Activated naive CD4-positive, alpha-beta T cell treated with anti-CD3 and anti-CD28 coated beads for 36 hours (primary cell): ENCODE measurements at places on chromosomes 3 and 15.

GRCh38 chr3:157064402-157064801 is 95.5 kb downstream of the CCNL1 start:
- no peaks in the 10 kb centered on the region for H3K27me3 ChIP-seq
- no peaks in the 10 kb centered on the region for H3K36me3 ChIP-seq
- no peak overlapping the region for H3K4me3 ChIP-seq
- H3K27ac ChIP-seq = no peak overlapping the region

- peak overlapping the region; percentile 100 for H3K4me3 ChIP-seq
- H3K27ac ChIP-seq = peak overlapping the region; percentile 96
- peaks cover 4% of the 10 kb centered on the region for H3K36me3 ChIP-seq
- H3K27me3 ChIP-seq = no peaks in the 10 kb centered on the region
- H3K4me1 ChIP-seq = peaks cover 39% of the 10 kb centered on the region
These were observed 768 bp downstream of the AAGAB start for GRCh38 chr15:67253549-67254237.

DNA sequence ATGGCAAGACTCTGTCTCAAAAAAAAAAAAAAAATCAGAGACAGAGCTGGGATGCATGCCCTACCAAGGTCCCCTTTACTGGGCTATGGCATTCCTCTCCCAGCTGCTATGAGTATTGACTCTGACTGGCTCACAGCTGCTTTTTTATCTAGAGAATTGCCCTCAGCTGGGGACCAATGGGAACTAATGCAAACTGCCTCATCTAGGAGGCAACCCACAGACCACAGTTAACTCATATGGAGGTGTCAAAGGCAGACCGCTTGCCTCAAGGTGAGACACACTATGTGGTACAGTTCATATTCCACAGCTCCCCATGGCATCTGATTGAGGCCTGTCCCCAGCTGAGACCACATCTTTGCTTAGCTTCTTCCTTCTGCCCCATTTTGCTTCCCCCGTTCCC is 183.5 kb upstream of the EOMES start:
- H3K27ac ChIP-seq = no peak overlapping the region
- peaks cover 22% of the 10 kb centered on the region for H3K4me1 ChIP-seq
- H3K4me3 ChIP-seq = no peak overlapping the region
- no peaks in the 10 kb centered on the region for H3K27me3 ChIP-seq
- H3K36me3 ChIP-seq = no peaks in the 10 kb centered on the region

GRCh38 chr3:128400671-128401070 is 66.0 kb downstream of the DNAJB8 start:
- no peaks in the 10 kb centered on the region for H3K27me3 ChIP-seq
- H3K27ac ChIP-seq = no peak overlapping the region
- DNase-seq = no peak

- H3K4me3 ChIP-seq = no peak overlapping the region
- H3K27me3 ChIP-seq = peaks cover 12% of the 10 kb centered on the region
- no peaks in the 10 kb centered on the region for H3K36me3 ChIP-seq
- no peaks in the 10 kb centered on the region for H3K4me1 ChIP-seq
These were observed 107.2 kb upstream of the GBE1 start for GRCh38 chr3:81868597-81868996.

DNA sequence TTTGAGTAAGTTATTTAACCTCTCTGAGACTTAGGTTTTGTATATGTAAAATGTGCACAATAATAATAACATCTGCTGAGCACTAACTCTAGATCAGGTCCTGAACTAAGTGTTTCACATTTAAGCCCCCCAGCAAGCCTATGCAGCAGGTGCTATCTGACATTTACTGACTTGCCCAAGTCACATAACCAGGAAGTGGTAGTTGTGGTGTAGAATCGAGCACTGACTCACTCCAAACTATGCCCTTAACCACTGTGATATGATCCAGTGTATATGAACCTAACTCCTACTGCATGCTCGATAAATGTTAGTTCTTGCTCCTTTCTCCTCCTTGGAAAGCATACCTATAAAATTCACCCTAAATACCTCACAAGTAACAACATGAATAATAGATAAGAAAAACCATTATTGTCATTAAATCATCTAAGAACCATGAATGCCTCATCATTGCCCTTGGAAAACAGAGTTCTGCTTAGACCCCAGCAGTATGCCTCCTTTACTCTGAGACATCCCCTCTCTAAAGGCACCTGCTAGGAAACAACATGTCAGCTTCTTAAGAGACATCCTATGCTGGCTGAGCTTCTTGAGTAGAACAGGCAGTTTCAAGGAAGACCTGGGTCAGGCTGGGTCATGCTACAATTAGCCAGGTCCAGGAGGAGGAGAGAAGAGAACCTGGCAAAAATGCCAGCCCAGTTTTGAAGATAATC is 3.0 kb upstream of the SHC4 start:
- no peaks in the 10 kb centered on the region for H3K36me3 ChIP-seq
- no peak overlapping the region for H3K4me3 ChIP-seq
- DNase-seq = peak; percentile 48
- H3K4me1 ChIP-seq = peaks cover 31% of the 10 kb centered on the region
- H3K27me3 ChIP-seq = peaks cover 49% of the 10 kb centered on the region

DNA sequence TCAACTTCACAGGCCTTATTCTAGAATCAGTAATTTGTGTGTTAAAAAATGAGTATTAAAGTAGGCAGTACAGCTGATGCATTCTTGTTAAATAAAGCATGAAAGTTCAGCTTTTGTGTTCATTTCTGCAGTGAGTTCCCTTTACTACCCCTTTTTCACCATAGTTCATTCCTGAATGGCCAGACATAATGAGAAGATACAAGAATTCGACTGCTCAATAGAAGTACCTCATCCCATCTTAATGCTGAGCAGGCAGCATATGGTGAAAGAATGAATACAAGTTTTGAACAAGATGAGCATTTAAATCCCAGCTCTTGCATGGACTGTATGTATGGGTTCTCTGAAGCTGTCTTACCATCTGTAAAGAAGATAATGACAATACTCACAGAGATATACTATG is 647.6 kb upstream of the TGFBR2 start:
- DNase-seq = no peak
- H3K4me1 ChIP-seq = no peaks in the 10 kb centered on the region
- peaks cover 7% of the 10 kb centered on the region for H3K27me3 ChIP-seq

GRCh38 chr3:138845181-138845601 is 10.5 kb upstream of the PIK3CB start:
- no peak for DNase-seq
- H3K4me3 ChIP-seq = no peak overlapping the region
- no peaks in the 10 kb centered on the region for H3K27me3 ChIP-seq
- no peaks in the 10 kb centered on the region for H3K36me3 ChIP-seq
- no peak overlapping the region for H3K27ac ChIP-seq

DNA sequence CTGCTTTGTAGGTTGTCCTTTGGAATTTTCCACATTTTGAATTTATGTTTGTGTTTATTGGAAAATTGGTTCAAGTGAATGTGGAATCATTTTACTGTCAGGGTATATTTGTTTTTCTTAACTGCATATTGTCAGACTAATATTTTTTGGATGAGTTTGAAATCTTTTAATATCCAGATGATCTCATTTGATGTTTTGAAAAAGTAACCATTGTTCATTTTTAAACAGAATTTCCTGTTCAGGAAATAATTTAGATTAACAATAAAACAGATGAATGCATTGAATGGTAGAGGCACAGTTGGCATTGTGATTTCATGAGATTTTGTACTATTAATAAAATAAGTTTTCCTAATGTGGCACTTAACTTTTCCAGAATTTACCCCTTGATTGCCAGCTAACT is 15.5 kb downstream of the TRAK1 start:
- no peak for DNase-seq
- H3K27me3 ChIP-seq = no peaks in the 10 kb centered on the region
- H3K4me3 ChIP-seq = no peak overlapping the region
- peaks cover 6% of the 10 kb centered on the region for H3K36me3 ChIP-seq

DNA sequence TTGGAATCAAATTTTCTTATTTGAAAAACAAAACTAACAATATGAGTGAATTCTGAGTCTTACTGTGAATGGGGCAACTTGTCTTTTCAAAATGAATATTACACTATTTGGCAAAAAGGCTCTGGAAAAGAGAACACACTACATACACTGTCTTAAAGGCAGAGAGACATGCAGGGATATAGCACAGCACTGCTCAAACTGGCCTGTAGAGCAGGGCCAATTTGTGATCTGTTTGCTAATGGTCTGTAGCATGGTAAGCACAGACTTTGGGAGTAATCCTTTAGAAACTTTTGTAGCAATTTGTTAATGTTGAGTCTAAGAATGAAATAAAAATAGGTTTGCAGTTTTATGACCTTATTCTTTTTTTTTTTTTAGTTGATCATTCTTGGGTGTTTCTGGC is 679.8 kb upstream of the SGO1 start:
- peaks cover 2% of the 10 kb centered on the region for H3K36me3 ChIP-seq
- H3K27ac ChIP-seq = no peak overlapping the region
- DNase-seq = no peak

DNA sequence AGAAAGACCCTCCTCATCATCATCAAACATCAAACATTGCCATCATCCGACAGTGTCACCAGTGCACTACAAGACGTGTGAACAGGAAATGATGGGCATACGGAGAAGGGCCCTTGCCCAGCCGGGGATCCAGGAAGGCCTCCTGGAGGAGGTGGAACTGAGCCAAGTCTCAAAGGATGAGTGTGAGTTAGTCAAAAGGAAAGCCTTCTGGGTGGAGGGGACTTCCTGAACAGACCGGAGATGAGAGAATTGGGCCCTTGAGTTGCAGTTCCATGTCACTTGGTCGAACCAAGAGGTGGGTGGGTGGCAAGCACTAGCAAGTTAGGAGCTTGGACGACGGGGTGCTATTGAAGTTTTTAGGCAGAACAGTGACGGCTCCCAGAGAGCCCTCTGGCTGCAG is 8.5 kb downstream of the SEMA4B start:
- H3K4me3 ChIP-seq = no peak overlapping the region
- H3K27ac ChIP-seq = peak overlapping the region; percentile 52
- no peaks in the 10 kb centered on the region for H3K27me3 ChIP-seq
- peak; percentile 68 for DNase-seq
- no peaks in the 10 kb centered on the region for H3K36me3 ChIP-seq

- no peak for DNase-seq
- H3K4me3 ChIP-seq = no peak overlapping the region
- no peak overlapping the region for H3K27ac ChIP-seq
- H3K4me1 ChIP-seq = no peaks in the 10 kb centered on the region
- no peaks in the 10 kb centered on the region for H3K36me3 ChIP-seq
These were observed 410.8 kb upstream of the RASGRP1 start for GRCh38 chr15:38975282-38975990.

GRCh38 chr3:14991151-14991742 is 43.9 kb downstream of the NR2C2 start:
- no peaks in the 10 kb centered on the region for H3K27me3 ChIP-seq
- H3K4me3 ChIP-seq = no peak overlapping the region
- no peak overlapping the region for H3K27ac ChIP-seq
- peaks cover 4% of the 10 kb centered on the region for H3K36me3 ChIP-seq
- DNase-seq = no peak
- peaks cover 42% of the 10 kb centered on the region for H3K4me1 ChIP-seq

GRCh38 chr3:138234401-138235179 is 47.5 kb downstream of the ARMC8 start:
- H3K4me1 ChIP-seq = peaks cover 25% of the 10 kb centered on the region
- peaks cover 35% of the 10 kb centered on the region for H3K36me3 ChIP-seq
- H3K27me3 ChIP-seq = no peaks in the 10 kb centered on the region
- DNase-seq = no peak

- H3K27me3 ChIP-seq = peaks cover 2% of the 10 kb centered on the region
- no peaks in the 10 kb centered on the region for H3K36me3 ChIP-seq
- H3K4me3 ChIP-seq = no peak overlapping the region
These were observed 344.6 kb upstream of the PROK2 start for GRCh38 chr3:72129501-72130094.

GRCh38 chr15:100847194-100847593 is 32.4 kb upstream of the ALDH1A3 start:
- H3K4me1 ChIP-seq = peaks cover 6% of the 10 kb centered on the region
- H3K4me3 ChIP-seq = no peak overlapping the region
- H3K36me3 ChIP-seq = no peaks in the 10 kb centered on the region

DNA sequence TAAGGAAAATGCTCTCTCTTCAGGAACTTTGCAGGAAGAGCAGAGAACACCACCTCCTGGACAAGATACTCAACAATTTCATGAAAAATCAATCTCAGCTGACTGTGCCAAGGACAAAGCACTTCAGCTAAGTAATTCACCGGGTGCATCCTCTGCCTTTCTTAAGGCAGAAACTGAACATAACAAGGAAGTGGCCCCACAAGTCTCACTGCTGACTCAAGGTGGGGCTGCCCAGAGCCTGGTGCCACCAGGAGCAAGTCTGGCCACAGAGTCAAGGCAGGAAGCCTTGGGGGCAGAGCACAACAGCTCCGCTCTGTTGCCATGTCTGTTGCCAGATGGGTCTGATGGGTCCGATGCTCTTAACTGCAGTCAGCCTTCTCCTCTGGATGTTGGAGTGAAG is 200.5 kb downstream of the AKAP13 start:
- peak; percentile 84 for DNase-seq
- H3K27me3 ChIP-seq = no peaks in the 10 kb centered on the region
- peak overlapping the region; percentile 85 for H3K27ac ChIP-seq
- H3K4me1 ChIP-seq = peaks cover 64% of the 10 kb centered on the region
- H3K36me3 ChIP-seq = peaks cover 29% of the 10 kb centered on the region

- peaks cover 15% of the 10 kb centered on the region for H3K36me3 ChIP-seq
- H3K27me3 ChIP-seq = no peaks in the 10 kb centered on the region
- H3K4me3 ChIP-seq = no peak overlapping the region
- no peaks in the 10 kb centered on the region for H3K4me1 ChIP-seq
These were observed 47.5 kb downstream of the DNASE1L3 start for GRCh38 chr3:58163234-58163633.

DNA sequence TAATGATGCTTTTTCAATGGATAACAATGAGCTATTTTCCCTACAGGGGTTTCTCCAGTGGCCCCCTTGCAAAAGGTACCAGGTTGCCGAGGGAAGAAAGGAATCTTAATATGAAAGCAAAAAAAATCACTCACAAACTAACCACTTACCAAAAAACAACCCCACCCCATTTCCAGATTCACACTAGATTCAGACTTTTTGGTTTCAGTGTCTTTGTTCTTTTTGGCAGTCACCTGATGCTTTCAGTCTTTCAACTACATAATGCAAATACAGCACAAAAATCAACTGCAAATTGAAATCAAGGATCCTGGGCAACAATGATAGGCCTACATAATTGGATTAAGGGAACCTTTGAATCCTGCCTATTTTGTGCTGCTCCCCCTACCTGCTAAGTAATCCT is 71.1 kb upstream of the RAP2B start:
- H3K27me3 ChIP-seq = no peaks in the 10 kb centered on the region
- DNase-seq = no peak
- no peak overlapping the region for H3K4me3 ChIP-seq
- H3K36me3 ChIP-seq = no peaks in the 10 kb centered on the region

- H3K4me1 ChIP-seq = peaks cover 63% of the 10 kb centered on the region
- peak overlapping the region; percentile 73 for H3K27ac ChIP-seq
- peaks cover 36% of the 10 kb centered on the region for H3K36me3 ChIP-seq
- no peak overlapping the region for H3K4me3 ChIP-seq
- DNase-seq = peak; percentile 80
- no peaks in the 10 kb centered on the region for H3K27me3 ChIP-seq
These were observed 73.0 kb downstream of the OXNAD1 start for GRCh38 chr3:16337856-16338540.

GRCh38 chr3:87895983-87896382 is 162.8 kb downstream of the CGGBP1 start:
- H3K27me3 ChIP-seq = peaks cover 3% of the 10 kb centered on the region
- H3K36me3 ChIP-seq = no peaks in the 10 kb centered on the region
- no peaks in the 10 kb centered on the region for H3K4me1 ChIP-seq
- no peak for DNase-seq
- H3K27ac ChIP-seq = no peak overlapping the region
- H3K4me3 ChIP-seq = no peak overlapping the region

- no peak overlapping the region for H3K27ac ChIP-seq
- H3K4me1 ChIP-seq = peaks cover 76% of the 10 kb centered on the region
- no peak overlapping the region for H3K4me3 ChIP-seq
These were observed 5.8 kb downstream of the TLE3 start for GRCh38 chr15:70091726-70092463.

GRCh38 chr15:25532269-25533140 is 93.7 kb upstream of the UBE3A start:
- H3K4me3 ChIP-seq = no peak overlapping the region
- H3K27me3 ChIP-seq = no peaks in the 10 kb centered on the region
- no peak for DNase-seq
- H3K27ac ChIP-seq = no peak overlapping the region
